Right atrium auricular region (tissue), 2 donors: ENCODE measurements at places on chromosomes 16 and 17. TPM values are rescaled to one million over a fixed set of nuclear protein-coding genes. Genes with fewer than 3 reads are reported as not detected.

GRCh38 chr16:13921328-13921727, 1.4 kb downstream of the ERCC4 start:
- H3K4me3 ChIP-seq = no peak overlapping the region
- no peaks in the 10 kb centered on the region for H3K27me3 ChIP-seq
- no peak for DNase-seq
- peak overlapping the region; percentile 79 for H3K27ac ChIP-seq

The AOC3 gene
- total RNA-seq = 10.3 TPM

DNA sequence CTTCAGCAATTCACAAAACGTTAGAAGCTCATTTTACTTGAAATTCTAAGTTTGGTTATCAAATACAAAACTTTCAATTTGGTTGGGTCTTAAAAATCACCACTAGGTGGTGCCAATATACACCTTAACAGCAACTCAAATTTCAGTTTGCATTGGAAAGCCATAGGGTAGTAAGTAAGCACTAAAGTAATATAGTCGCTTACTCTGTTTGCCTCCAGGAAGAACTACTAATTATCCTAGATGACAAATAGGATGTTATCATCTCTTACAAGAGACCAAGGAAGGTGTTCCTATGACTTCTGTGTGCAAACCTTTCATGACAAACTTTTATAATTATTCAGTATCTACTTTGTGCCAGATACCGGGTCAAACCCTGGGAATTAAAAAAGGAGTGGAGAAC, 93.3 kb downstream of the MYO1D start:
- H3K4me3 ChIP-seq = no peak overlapping the region
- H3K36me3 ChIP-seq = no peaks in the 10 kb centered on the region
- no peaks in the 10 kb centered on the region for H3K27me3 ChIP-seq
- no peaks in the 10 kb centered on the region for H3K4me1 ChIP-seq

DNA sequence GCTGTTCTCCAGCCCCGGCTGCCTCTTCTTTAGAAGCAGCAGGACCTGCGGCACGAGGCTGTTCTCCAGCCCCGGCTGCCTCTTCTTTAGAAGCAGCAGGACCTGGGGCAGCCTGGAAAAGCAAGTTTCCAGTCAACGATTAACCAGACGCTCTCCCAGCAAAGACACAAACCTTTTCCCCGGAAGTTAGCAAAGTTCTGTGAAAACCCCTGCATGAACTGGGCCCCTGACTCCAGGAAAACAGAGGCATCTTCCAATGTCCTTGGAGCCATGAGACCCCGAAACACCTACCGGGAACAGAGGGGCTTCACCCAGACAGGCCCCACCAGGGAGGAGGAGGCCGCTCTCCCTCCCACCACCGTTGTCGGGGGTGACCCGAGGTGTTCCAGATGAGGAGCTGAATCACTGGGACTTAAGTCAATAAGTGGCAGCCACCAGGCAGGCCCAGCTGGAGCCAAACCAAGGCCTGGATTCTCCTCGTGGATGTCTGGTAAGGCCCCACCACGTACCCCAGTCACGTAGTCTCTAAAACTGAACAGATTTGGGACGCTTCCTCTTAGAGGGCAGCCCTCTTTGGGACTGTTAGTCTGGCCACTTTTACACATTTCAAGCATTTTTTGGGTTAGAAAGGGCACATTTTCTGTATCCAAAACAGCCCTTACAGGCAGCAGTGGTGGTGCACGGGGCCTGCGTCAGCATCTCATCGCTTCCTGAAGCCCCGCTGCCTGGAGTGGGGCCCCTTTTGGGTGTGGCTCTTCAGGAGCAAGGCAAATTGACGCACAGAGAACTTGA, at the start of gene RPH3AL:
RPH3AL (minus strand) TSS at position 387 of the 792 bp plus-strand sequence. CDS start 25,264 bp downstream, outside the sequence.
- DNase-seq = peak; percentile 78
- peaks cover 39% of the 10 kb centered on the region for H3K4me1 ChIP-seq
- peak within 1 kb of the TSS; percentile 77 for H3K27ac ChIP-seq
- no peaks in the 10 kb centered on the region for H3K36me3 ChIP-seq
- no peaks in the 10 kb centered on the region for H3K27me3 ChIP-seq

The CHMP1A gene
- 39.0 TPM for total RNA-seq

DNA sequence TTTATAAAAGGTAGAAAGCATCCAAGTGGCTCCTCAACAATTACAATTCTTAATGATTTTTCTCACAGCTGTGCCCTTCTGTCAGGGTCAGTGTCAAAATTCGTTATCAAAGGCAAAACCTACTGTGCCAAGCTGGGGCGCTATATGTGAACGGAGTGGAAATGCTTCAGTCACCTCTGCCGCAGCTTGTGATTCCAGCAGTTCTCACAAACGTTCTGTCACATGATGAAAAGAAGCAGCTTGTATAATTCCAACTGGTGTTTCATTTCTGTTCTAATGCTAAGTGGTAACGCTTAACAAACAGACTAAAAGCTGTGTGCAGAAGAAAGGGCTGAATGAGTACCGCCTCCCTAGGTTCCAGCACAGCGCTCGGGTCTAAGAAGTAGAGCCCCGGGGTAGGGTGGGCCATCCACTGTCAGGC, 14.2 kb downstream of the PLD6 start:
- H3K27ac ChIP-seq = peak overlapping the region; percentile 69
- H3K4me3 ChIP-seq = no peak overlapping the region
- DNase-seq = no peak
- no peaks in the 10 kb centered on the region for H3K27me3 ChIP-seq
- H3K36me3 ChIP-seq = peaks cover 24% of the 10 kb centered on the region

DNA sequence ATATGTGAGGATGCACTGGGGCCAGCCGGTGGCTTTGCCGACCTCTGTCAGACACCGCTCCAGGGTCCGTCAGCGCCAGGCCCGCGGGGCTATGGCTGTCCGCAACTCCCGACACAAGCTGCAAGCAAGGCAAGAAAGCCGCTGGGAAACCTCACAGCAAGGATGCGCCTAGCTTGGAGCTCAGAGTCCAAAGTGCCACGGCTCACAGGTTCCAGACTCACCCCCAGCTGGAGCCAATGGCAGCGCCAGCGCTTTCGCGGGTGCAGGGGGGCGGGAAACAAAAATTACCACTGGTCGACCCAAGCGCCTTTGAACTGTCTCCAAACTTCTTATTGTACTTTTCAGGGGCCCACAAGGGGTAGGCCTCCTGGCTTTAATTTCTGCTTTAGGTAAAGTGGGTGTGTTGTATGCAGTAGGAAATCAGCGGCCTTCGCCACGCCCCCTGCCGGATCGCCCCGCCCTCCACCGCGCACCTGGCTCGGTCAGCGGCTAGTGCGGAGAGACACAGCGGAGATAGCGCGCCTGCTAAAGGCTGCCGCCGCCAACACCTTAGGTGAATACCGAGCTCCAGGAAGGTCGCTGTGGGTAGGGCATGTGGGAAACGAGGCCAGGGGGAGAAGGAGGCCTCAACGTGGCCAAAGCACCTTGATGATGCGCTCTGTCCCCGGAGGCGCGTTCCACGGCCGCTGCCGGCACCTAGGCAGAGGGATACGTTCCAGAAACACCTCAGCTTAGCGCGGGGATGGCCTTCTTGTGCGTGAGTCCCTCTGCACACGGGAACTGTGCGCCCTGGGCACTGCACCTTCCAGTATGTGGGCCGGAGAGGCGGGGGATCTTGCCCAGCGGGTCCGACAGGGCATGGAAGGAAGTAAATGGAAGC, 61.0 kb upstream of the RBL2 start:
- no peaks in the 10 kb centered on the region for H3K4me1 ChIP-seq
- no peaks in the 10 kb centered on the region for H3K36me3 ChIP-seq
- no peak for DNase-seq

DNA sequence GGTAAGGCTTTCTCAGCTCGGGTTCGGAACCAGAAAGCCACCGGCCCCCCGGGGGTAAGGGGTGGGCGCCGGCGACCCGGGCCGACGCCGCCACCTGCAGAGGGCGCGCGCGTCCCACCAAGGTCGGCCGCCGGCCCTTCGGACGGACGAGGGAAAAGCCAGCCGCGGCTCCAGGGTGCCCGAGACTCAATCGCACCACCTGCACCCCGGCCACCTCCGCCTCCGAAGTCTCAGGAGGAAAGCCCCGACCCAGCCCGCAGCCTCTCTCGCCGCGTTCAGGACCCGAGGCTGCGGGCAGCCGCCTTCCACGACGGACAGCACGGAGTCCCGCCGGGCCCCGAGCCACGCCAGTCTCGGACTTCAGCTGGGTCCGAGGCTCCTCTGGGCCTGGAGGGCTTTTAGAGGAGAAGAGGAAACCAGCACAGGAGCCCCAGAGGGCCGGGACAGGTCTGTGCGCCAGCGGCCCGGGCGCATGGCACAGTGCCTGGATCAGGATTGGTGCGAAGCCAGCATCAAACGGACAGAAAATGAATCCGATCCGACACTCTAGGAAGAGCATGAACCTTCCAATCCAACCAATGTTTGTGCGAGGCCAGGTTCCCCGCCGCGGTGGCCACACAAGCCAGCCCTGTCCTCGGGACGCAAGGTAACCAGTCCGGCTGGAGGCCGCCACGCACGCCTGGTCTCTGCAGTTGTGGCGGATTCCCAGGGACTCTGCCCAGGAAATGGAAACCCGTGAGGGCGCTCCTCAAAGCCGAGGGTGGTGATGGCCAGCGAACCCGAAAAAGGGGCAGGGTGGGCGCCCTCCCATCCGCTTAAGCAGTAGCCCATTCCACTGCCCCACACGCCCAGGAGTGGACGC, 6.7 kb downstream of the CBX8 start:
- peaks cover 54% of the 10 kb centered on the region for H3K4me1 ChIP-seq
- no peak overlapping the region for H3K27ac ChIP-seq
- DNase-seq = no peak
- no peaks in the 10 kb centered on the region for H3K36me3 ChIP-seq
- H3K4me3 ChIP-seq = no peak overlapping the region

DNA sequence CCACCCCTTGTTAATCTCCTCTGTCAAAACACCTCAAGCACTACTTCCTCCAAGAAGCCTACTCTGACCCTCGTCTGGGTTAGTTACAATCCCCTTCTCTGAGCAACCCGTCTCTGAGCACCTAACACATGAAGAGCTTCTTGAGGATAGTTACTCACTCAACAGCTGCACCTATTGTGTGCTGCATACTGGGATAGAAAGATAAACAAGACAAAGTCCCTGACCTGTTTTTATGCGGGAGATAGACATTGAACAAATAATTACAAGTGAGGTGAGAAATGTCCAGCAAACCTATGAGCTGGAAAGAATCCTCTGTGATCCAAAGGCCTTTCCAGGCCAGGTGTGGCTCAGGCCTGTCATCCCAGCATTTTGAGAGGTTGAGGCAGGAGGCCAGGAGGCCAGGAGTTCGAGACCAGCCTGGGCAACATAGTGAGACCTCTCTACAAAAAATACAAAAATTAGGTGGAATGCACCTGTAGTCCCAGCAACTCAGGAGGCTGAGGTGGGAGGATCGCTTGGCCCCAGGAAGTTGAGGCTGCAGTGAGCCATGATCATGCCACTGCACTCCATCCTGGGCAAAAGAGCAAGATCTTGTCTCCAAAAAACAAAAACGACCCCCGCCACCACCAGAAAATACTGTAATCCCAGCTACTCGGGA, 5.5 kb upstream of the ZNF771 start:
- H3K4me1 ChIP-seq = no peaks in the 10 kb centered on the region
- H3K27ac ChIP-seq = no peak overlapping the region
- no peak overlapping the region for H3K4me3 ChIP-seq
- H3K27me3 ChIP-seq = no peaks in the 10 kb centered on the region
- H3K36me3 ChIP-seq = peaks cover 11% of the 10 kb centered on the region
- DNase-seq = no peak

DNA sequence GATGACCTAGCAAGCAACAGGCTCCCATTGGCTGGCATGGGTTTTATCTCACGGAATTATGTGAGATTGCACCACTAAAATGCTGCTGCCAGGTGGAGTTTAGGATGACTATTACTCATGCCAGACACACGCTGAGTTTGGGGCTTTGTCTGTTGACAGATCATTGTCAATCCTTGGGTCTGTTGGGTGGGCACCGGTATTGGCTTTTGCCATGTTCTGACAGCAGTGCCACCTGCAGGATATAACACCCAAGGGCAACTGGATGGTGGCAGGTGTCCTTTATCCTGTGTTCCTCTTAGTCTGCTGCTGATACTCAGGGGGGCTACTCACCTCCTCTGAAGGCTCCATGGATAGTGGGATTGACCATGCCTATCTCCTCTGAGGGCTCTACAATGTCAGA, 221.6 kb upstream of the DYNLRB2 start:
- no peak overlapping the region for H3K4me3 ChIP-seq
- H3K4me1 ChIP-seq = no peaks in the 10 kb centered on the region
- H3K27ac ChIP-seq = no peak overlapping the region

DNA sequence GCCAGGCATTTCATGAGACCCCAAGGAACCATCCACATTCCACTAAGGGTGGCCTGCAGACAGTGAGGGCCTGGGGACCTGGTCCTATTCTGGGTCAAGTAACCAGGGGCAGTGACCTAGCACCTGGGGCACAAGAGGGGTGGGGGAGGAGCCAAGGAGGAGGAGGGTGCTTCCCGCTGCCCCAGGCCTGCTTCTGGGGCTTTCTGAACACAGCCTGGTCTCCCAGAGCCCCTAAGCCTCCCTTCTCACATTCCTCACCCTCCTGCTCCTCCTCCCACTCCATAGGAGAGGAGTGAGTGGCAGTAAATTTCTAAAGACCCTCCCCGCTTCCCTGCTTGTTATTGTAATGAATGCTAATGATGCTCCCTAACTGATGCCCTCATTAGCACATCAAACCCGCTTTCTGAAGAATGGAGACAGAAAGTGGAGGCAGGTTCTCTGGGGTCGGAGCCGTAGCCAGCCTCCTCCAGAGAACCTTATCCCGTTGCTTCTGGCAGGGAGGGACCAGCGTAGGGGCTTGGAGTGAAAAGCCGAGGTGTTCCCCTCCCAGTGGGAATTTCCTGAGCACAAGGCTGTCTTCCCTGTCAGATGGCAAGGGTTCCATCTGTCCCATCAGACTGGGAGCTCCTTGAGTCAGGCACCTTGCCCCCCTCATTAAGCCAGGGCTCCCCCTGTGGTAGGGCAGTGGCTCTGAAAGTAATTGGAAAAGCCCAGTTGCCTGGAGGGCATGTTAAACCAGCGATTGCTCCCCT, 3.7 kb upstream of the SRCIN1 start:
- H3K27ac ChIP-seq = no peak overlapping the region
- no peak for DNase-seq
- peaks cover 28% of the 10 kb centered on the region for H3K4me1 ChIP-seq
- no peak overlapping the region for H3K4me3 ChIP-seq

- H3K4me1 ChIP-seq = no peaks in the 10 kb centered on the region
- H3K36me3 ChIP-seq = no peaks in the 10 kb centered on the region
- no peak overlapping the region for H3K4me3 ChIP-seq
- no peak for DNase-seq
Observed at GRCh38 chr17:77266891-77267341, 126.1 kb downstream of the SEC14L1 start.

The CDK10 gene
- total RNA-seq = 13.8 TPM

The GP2 gene
- total RNA-seq = not detected

DNA sequence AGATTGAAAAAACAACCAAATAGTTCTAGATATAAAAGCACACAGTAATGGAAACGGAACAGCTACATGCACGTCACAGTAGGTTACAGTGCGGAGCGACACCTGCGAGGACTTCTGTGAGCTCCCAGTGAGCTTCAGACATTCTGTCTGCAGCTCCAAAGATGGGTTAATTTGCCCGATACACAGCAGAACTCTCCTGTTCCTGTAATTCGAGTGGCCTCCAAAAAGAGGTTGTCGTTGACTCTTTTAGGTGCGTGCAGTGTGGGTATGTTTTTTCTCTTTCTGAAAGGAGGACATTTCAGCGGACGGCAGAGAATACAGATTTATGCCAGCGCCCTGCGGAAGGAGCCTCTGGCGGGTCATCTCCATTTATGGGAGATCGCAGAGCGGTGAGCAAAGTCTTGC, 2.9 kb downstream of the OR1F1 start:
- H3K27me3 ChIP-seq = peaks cover 45% of the 10 kb centered on the region
- no peak overlapping the region for H3K27ac ChIP-seq
- no peak overlapping the region for H3K4me3 ChIP-seq
- H3K36me3 ChIP-seq = no peaks in the 10 kb centered on the region
- no peaks in the 10 kb centered on the region for H3K4me1 ChIP-seq

The YBX2 gene
- 2.9 TPM for total RNA-seq
